Stimulated activated CD8-positive, alpha-beta memory T cell treated with anti-CD3 and anti-CD28 coated beads, Interleukin-15, amount 100 ng/mL, for 24 hours (primary cell): ENCODE measurements at places on chromosomes 7 and 10.

- DNase-seq = no peak
These were observed 36.4 kb downstream of the OR13A1 start for GRCh38 chr10:45278860-45279498.

DNA sequence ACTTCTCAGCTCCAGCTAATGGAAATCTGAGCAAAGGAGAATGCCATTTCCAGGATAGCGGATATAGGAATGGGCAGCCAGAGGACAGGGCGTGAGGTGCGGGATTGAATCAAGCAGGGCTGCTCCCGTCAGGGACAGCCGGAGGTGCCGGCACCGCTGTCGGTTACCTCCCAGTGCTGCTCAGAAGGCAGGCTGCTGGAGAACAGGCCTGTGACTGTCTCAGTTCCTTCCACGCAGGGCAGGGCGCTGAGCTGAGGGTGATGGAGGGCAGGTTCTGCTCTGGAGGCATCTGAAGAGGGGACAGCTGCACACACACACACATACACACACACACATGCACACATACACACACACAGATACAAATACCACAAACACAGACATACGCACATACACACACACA, 111.1 kb downstream of the DOCK1 start:
- DNase-seq = no peak

DNA sequence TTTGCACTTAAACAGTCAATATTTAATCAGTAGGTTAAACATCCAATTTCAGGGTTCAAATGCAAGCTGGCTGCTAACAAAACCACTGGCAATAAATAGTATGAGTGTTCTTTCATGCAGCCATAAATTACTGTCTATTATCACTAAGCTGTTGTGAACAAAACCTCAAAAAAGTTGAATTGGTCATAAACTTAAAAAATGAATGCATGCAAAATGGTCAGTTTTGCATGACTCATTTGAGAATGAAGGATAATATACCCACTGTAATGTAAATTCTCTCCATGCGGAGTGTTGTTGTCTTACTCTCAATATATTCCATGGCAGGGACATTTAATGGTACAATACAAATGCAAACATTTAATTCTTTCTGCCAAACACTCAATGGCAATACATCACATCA, 226.4 kb downstream of the MAGI2 start:
- no peak for DNase-seq

- DNase-seq = peak; percentile 39
These were observed 147.6 kb downstream of the ARID5B start for GRCh38 chr10:62048919-62049623.

- DNase-seq = no peak
These were observed 6.2 kb downstream of the BZW2 start for GRCh38 chr7:16652240-16652583.

- DNase-seq = no peak
These were observed 39.9 kb upstream of the AGK start for GRCh38 chr7:141511316-141511675.

- no peak for DNase-seq
These were observed 112.0 kb downstream of the EBF3 start for GRCh38 chr10:129851941-129852640.

DNA sequence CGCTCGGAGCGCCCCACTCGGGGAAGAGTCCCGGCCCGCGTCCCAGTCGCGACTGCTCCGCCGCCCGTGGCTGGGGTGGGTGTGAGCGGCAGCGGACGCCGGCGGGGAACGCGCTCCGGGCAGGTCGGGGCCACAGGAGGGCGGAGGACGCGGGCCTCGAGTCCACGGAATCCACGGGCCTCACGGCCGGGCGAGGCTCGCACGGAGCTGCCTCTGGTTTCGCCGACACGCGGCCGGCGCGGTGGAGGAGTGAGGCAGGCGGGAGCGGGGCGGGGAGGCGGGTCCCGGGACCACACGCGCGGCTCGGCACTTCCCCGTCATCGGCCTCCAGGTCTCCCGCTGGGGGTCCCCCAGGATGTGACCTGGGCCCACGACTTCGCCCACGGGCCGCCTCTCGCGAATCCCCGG, 533 bp upstream of the NKX6-2 start:
- no peak for DNase-seq

DNA sequence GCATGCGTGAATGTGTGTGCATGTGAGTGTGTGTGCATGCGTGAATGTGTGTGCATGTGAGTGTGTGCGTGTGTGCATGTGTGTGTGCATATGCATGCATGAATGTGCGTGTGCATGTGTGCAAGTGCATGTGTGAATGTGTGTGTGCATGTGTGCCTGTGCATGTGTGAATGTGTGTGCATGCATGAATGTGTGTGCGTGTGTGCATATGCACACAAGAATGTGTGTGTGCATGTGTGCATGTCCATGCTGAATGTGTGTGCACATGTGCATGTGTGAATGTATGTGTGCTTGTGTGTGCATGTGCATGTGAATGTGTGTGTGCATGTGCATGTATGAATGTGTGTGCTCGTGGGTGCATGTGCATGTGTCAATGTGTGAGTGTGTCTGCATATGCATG, 42.1 kb upstream of the NUB1 start:
- DNase-seq = no peak

- DNase-seq = no peak
These were observed 41.7 kb upstream of the UBE3C start for GRCh38 chr7:157097056-157097329.

GRCh38 chr7:80054356-80054755, 80.3 kb upstream of the GNAI1 start:
- DNase-seq = no peak

DNA sequence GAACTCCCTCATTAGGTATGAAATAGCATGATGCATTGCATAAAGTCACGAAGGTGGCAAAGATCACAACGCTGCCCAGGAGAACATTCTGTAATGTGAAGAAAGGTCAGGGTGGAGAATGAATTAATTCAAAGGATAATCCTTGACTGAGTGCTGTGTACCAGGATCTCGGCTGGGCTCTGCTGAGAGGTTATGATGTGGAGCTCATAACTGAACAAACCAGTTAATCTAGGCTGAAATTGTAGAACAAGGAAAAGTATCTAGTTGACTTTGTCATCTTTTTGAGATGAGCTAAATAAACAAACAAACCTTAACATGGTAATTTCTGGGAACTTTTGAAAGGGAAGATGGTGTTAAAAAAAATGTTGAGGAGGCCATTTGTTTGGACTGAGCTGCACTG, 6.1 kb downstream of the MSMB start:
- DNase-seq = no peak

GRCh38 chr7:50189371-50189770, 96.3 kb upstream of the ZPBP start:
- DNase-seq = no peak

- DNase-seq = no peak
These were observed 286.4 kb downstream of the PRPF18 start for GRCh38 chr10:13873196-13873595.

GRCh38 chr10:54159924-54160323, 641.1 kb downstream of the PCDH15 start:
- no peak for DNase-seq

DNA sequence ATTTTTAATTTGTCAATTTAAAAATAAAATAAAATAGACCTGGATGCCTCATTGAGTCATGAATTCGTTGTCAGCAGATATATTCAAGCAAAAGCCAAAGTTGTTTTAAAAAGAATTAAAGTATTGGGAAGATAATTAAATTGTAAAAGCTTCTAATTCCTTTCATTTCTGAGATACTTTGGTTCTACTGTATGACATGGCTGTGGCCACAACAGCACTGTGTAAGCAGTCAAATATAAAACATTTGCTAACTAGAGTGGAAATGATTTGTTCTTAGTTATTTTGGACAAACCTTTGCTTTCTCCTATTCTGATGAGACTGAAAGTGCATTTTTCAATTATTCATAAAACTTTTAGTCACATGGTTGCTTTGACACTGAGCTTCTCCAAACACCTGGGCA, 143.6 kb upstream of the FAM13C start:
- no peak for DNase-seq

GRCh38 chr7:106001886-106002285, 38.8 kb downstream of the CDHR3 start:
- DNase-seq = no peak

DNA sequence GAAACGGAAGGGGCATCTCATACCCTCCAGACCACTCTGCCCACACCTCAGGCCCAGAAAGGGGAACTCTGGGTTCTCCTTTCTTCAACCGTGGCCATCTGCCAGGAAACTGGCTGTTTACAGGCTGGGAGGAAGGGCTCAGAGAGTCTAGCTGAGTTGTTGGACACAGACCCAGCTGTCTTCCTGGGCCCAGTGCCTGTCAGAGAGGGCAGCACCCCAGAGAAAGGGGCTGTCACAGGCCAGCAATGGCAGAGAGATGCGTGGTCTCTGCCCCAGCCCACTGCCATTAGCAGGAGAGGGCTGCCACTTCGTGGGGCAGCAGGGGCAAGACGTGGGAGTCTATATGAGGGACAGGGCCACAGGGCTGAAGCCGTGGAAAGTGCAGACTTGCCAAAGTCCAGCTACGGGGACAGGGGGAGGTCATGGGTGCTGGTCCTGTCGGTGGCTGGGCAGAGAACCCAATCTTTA, 11.0 kb downstream of the GRID1 start:
- no peak for DNase-seq

DNA sequence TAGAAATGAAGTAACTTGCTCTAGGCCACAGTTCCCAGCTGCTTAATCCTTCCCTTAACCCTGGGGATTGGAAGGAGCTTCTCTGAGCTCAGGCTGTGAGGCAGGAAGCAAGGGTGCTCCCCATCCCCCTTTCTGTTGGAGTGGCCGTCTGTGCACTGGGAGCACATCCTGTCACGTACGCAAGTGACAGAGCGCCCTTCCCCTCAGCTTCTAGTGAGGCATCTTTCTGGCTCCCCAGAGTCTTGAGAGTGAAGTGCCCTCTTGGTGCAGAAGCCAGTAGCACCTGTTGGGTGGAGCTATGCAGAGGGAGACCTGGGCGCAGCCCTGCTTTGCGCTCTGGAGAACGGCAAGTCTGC, 47.8 kb downstream of the SHH start:
- no peak for DNase-seq

DNA sequence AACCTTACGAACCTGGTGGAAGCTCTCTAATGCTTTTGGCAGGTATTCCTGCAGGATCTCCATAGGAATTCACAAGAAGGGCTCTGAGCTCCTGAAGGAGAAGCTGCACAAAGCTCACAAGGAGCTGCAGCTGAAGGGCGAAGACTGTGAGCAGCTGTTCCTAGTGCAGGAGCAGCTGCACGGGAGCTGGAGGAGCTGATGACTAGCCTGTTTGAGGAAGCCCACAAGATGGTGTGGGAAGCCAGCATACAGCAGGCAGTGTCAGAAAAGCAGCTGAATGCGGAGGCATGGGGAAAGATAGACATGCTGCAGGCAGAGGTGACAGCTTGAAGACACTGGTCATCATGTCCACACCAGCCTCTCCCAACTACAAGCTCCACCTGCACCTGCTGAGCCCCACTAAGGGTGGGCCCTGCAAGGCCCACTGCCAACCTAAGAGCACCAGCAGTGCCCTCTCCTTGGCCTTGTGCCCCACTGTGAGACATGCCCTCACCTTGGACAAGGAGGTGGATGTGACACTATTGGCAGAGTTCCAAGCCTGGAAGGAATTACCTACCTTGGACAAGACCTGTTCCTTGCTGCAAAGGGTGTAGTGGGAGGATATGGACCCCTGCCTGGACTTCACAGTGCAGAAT, 250.6 kb downstream of the BBS9 start:
- DNase-seq = no peak

DNA sequence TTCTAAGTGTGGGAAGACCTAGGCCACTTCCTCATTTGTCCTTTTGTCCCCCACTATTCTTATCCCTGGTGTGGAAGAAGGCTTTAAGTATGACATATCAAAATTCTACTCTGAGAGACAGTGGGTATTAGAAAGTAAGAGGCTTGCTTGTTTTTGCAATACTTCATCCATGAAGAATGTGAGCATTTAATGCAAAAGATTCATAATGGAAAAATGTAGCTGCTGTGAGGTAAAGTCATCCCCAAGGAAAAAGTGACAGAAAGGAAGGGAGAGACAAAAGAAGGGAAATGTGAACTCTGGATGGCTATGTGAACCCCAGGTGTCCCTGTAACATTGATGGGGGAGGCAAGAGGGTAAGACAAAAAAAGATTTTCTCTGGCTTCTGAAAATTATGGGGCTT, 607.5 kb downstream of the SORCS1 start:
- DNase-seq = no peak

GRCh38 chr10:86261470-86261869, 105.1 kb downstream of the GRID1 start:
- DNase-seq = no peak

- DNase-seq = no peak
These were observed 5.1 kb downstream of the CYP3A4 start for GRCh38 chr7:99778880-99779279.

- DNase-seq = no peak
These were observed 22.2 kb downstream of the TAS2R41 start for GRCh38 chr7:143499743-143500348.

GRCh38 chr10:14757394-14757793, 17.3 kb downstream of the FAM107B start:
- no peak for DNase-seq

DNA sequence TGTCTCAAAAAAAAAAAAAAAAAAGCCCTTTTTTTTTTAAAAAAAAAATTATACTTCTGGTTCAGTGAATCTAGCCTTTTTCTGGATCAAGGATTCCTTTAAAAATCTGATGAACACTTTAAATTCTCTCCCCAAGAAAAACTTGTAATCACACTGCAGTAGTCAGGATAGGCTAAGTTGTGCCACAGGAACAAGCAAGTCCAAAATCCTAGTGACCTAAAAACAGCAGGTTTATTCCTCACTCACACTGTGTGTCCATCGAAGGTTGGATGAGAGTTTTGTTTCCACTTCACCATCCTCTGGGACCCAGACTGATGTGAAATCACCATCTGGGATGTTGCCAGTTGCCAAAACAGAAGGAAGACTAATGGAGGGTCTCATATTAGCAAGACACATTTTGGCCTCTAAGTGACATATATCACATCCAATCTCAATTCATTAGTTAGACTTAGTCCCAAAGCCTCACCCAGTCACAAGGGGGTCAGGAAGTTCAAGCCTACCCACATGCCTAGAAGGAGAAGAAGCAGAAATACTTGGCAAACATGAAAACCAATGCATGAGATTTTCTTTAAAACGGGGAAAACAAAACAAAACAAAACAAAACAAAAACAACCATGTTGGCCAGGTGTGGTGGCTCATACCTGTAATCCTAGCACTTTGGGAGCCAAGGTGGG, 32.7 kb downstream of the CYP17A1 start:
- no peak for DNase-seq

- no peak for DNase-seq
These were observed 307.6 kb upstream of the PHYHIPL start for GRCh38 chr10:58868736-58869435.

DNA sequence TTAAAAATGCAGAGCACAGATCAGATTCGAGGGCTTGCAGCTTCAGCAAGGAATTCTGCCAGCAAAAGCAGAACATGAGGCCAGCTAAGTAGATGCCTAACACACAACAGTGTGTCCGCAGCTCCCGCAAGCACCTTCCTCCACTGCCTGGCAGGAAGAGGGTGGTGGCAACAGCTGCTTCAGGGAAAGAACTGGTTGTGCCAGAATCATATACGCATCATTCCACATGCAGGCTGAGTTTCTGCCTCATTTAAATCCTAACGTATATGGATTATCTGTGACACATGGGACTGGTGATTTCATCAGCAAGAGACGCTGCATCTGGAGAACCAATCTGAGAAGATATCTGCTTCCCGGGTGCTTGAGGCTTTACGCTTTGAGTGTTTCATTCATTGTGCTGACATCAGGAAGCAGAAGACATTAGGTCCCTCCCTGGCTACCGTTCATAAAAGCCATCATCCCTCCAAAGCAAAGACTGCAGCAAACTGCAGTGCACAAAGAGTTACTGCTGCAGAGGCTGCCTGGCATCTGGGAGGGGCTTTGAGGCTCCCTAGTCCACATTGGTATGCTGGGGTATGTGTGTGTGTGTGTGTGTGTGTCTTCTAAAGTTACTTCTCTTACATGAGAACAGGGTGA, 78.8 kb downstream of the FAM13C start:
- DNase-seq = no peak
